Omental fat pad (tissue), 4 donors: ENCODE measurements at places on chromosomes 4 and X.

DNA sequence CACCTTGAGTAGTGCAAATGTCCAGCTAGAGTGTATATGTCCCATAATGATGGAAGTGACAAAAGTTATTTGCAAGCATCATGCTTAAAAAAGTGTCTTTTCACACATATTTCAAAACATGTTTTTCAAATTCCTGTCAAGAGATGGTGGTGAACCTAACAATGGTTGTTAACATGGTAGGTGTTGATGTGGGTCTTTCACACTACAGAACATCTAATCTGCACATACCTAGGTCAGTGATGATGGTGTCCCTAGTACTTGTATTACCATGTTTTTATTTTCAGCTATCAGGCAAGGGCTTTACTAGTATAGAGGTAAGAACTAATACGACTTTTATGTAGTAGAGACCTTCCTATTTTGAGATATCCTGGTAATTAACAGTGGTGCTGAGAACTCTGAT is 3.4 kb upstream of the ATXN3L start:
- DNase-seq = no peak

DNA sequence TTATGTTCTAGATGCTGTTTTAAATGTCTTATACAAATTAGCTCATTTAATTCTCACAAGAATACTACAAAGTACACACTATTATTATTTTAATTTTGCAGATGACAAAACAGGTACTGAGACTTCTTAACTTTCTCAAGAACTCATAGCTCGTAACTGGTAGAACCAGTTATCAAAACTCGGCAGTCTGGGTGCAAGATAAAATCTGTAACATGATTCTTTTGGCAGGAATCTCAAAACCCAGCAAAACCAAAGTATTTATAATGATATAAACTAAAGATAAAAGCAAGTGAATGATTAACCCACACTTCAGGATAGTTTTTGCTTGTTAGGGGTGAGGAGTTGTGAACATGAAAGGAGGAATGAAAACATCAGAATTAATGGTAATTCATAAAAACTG is 27.6 kb downstream of the CLNK start:
- DNase-seq = no peak

GRCh38 chrX:13066391-13066790 is 22.0 kb upstream of the FAM9C start:
- no peak for DNase-seq

DNA sequence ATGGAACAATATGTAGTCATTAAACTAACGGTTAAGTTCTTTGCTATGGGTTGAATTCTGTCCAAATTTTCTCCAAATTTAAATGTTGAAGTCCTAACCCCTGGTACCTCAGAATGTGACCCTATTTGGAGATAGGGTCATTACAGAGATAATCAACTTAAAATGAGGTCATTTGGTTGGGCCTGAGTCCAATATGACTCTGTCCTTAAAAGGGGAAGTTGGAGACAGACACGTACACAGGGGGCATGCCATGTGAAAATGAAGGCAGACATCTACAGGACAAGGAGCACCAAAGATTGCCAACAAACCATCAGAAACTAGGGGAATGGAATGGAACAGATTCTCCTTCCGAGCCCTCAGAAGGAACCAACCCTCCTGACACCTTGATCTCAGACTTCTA is 492.0 kb upstream of the FTHL17 start:
- DNase-seq = no peak

DNA sequence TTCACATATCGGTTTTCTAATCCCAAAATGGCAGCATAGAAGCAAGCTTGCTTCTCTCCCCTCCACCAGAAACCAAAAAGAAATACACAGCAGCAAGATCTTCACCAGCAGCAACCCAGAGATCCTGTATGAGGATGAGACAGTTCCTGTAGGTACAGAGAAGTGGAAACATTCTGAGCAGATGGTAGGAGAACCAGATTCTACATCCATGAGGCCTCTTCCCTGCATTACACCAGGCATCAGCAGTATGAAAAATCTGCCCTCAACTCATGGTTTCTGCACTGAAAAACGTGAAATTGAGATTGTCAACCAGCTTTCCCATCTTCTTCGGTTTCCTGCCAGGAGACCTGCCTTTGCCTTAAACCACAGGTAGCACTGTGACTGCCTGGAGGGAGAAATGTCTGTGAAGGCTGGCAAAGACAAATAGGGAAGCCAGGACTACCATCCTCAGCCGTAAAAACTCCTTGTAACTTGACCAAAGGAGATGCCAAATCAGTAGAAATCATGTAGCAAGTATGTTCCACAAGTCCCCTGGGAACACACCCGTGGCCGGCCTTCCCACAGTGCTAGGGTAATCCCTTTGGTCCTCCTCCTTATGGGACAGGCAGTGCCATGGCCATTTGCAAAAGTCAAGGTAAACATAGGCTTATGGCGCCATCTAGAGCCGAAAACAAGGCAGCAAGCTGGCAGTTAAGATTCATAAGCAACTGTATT is 24.0 kb upstream of the MTHFD2L start:
- DNase-seq = peak; percentile 74

DNA sequence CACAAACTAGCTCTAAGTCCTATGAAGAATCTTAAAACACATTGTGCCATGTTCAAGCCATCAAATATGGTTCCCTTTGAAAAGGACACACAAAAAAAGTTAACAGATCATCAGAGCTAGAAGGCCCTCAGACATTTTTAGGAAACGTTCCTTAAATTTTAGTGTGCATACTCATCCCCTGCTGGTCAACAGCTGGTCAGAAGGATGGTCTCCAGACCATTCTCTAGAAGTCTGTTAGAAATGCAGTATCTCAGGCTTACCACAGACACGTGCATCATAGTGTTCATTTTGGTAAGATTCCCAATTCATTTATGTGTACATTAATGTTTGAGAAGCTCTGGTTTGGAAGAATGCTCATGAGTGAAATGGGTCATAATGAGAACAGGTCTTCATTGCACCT is 523.1 kb downstream of the INPP4B start:
- DNase-seq = no peak

- no peak for DNase-seq
Measured at GRCh38 chr4:84219656-84220055, 279.4 kb downstream of the NKX6-1 start.

- DNase-seq = no peak
Measured at GRCh38 chrX:84175958-84176357, 12.0 kb downstream of the RPS6KA6 start.

- no peak for DNase-seq
Measured at GRCh38 chrX:48461830-48462229, 8.2 kb downstream of the SLC38A5 start.

GRCh38 chr4:56840559-56840958 is 19.1 kb upstream of the SPINK2 start:
- no peak for DNase-seq

DNA sequence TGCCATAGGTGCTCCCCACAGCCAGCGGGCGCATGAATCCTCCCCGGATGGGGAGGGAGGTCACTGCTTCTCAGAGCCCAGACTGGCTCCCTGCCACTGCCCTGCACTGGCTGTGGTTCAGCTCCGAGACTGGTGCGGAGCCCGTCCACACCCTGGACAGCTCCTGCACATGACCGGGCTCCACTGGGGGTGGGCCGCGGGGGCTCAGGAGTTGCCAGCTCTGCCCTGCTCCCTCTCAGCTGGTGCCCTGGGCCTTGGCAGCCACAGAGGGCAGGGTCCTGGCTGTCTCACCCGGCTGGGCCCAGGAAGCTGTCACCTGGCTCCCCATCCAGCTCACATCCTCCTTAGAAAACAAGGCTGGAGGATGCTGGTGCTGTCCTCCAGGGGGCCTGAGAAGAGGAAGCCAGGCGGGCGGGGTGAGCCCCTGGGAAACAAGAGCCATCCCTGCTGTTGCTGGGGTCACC is 64.9 kb upstream of the ADRA2C start:
- DNase-seq = no peak

DNA sequence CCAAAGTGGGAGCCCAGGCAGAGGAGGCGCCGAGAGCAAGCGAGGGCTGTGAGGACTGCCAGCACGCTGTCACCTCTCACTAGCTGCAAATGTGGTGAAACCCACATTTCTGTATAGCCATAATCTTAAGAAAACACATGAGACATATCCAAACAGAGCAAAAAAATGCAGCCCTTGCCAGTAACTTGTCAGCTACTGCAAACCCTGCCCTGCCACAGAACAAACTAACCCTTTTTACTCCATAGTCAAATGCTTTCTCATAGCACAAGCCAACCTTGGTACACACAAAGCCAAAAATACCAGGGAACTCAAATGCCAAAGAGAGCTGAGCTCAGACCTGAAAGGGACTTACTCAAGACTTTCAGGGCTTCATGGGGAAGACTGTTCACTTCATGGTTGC is 14.9 kb upstream of the NXF3 start:
- no peak for DNase-seq

GRCh38 chrX:154044091-154044490 is 24.4 kb upstream of the IRAK1 start:
- no peak for DNase-seq

GRCh38 chr4:152606753-152607152 is 70.9 kb upstream of the FBXW7 start:
- no peak for DNase-seq

DNA sequence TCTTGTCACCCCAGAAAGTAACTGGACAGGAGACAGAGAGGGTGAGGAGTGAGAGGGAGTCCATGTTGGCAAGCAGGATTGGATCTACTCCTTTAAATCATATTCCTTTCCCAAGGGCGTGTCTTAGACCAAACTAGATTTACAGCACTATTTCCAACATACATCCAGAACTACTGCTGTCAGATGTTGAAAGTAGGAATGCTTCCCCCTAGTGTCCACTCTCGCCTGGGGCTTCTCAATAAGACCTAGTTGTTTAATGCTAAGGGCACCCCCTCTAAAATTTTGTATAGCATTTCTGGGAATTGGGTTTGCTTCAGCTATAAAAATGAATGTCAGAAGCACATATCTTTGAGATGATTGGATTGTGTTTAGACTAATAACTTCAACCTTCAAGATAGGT is 13.3 kb downstream of the OFD1 start:
- DNase-seq = no peak

DNA sequence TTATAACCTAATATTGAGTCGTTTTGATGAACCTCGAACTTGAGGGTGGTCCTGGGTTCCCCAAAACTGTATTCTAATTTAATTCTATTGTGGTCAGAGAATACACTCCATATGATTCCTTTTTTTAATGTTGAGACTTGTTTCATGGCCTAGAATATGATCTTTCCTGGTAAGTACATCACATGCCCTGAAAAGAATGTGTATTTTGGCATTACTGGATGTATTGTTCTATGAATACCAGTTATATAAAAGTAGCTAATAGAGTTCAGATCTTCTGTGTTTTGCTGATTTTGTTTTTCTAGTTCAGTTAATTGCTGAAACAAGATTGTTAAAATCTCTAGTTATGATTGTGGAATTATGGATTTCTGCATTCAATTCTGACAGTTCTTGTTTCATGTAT is 18.8 kb downstream of the PRRG1 start:
- no peak for DNase-seq

GRCh38 chr4:48079972-48080391 is 54.1 kb downstream of the TXK start:
- DNase-seq = no peak

DNA sequence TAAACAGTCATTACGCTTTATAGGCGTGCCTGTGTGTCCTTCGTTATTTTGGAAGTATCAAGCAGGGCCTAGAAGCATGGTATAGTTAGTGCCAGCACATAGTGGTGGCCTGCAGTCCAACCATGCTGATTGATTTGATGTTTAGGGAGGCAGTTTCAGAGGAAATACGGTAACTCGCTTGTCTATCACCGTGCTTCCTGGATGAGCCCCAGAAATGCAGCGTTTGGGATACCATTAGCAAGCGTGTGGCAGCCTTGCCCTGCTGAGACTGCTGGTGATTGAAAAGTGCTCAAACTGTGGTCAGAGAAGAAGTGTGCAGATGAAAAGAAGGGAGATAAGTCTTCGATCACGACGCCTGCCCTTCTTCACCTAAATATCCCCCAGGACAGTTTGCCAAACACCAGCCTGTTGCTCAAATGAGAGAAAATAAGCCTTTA is 158.4 kb downstream of the CHIC2 start:
- no peak for DNase-seq

- DNase-seq = no peak
Measured at GRCh38 chr4:7427831-7428260, 6.9 kb downstream of the PSAPL1 start.

DNA sequence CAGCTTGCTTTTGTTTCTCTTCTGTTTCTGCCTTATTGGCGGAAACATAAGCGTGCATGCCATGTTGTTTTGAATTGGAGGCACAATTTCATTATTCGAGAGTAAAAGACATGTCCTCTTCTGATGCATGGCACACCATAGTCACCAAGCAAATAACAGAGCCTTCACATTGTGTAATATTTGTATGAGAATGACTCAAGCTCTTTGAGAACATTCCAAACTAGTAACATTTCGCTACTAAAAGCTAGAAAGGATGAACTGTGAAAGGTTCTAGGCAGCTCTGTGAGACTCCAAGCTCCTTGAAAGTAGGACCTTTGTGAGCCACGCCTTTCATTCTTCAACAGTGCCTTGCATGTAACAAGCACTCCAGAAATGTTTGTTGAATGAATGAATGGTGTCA is 9.2 kb upstream of the ANXA3 start:
- DNase-seq = no peak

- DNase-seq = no peak
Measured at GRCh38 chr4:123937581-123937980, 541.0 kb downstream of the SPRY1 start.

- DNase-seq = no peak
Measured at GRCh38 chr4:169437299-169438047, 166.7 kb upstream of the SH3RF1 start.

DNA sequence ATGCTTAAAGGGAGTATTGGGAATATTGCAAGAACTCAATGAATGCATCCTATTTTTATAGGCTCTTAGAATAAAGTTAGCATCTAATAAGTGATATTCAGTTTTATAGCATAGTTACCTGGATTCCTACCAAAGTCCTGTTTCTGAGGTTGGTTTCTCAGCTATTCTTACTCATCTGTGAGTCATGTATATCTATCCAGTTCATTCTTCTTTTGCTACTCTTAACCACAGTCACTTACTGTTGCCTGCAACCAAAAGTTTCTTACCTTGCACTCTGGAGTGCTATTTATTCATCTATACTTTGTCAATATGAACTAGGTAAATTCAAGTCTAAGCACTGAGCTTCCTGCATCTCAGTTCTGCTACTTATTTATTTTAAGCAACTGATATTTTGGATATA is 322.5 kb downstream of the HS3ST1 start:
- no peak for DNase-seq

DNA sequence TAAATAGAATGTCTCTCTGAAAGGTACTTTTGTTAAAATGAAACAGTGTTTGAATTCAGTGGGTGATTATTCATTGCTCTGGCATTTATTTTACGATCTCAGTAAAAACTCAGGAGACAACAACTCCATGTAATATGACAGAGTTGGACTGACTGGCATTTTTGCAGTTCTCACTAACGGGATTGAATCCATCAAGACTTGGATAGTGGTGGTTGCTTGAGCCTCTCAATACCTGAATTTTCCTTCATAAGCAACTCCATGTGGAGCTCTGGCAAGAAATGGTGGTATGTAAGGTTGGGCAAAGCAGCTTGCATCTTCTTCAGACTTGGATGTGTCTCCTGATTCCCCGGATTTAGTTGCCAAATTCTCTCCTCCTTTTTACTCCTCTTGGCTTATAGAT is 72.7 kb downstream of the FRMPD4 start:
- no peak for DNase-seq
